MG63 (cell line): ENCODE measurements at places on chromosomes 5 and 9.

DNA sequence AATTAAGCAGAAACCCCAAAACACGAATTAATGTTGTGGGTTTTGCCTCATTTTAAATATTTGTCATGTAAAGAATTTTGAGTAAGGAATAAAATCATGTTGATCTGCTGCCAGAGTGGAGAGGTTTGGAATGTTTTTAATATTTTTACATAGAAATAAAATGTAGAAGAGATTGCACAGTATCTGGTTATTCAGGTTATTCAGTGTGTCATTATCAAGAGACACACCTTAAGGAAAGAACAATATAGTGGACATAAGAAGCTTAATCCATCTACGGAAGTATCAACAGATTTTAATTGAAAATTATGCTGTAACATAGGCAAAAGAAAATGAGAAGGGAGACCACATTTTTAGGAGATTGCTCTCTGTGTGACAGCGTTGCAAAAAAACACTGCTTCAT lies 410.4 kb downstream of the MED10 start:
- DNase-seq = no peak

GRCh38 chr5:134115806-134116175 lies 1.3 kb downstream of the TCF7 start:
- DNase-seq = no peak

GRCh38 chr5:132180134-132180745 lies 47.4 kb downstream of the P4HA2 start:
- DNase-seq = peak; percentile 57

DNA sequence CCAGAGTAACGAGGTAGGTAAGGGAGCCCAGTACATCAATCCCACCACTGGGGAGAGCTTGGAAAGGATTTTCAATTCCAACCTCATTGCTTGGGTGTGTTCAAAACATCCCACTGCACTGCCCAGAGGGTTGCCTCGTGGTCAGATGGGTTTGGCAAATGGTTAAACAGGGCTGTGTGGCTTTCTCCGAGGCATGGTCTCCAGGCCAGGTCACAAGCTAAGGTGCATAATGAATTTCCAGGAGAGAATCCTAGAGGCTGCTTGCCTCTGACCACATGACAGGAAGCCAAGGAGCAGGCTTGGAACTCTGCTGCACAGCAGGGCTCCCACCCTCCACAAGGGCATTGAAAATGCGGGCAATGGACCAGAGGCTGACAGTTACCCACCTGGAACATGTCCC lies 51.6 kb downstream of the DAP start:
- DNase-seq = no peak

- no peak for DNase-seq
Observed at GRCh38 chr5:95843733-95844223, 21.3 kb upstream of the GLRX start.

DNA sequence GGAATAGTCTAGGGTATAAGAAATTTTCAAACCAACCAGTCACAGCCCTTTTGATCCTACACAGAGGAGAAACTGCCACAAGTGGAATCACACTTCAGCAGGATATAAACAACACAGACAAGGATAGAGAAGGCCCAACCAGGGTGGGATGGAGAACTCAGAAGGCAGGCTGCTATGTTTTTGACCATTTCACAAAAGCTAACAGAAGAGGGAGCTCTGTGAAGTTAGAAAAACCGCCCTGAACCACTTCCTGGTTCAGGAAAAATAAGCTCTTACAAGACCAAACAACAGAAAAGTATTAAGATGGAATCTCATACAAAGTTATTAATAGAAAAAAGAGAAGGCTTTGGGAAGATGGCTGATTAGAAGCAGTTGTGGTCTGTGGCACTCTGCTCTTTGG lies 960 bp upstream of the IFNB1 start:
- no peak for DNase-seq

- DNase-seq = no peak
Observed at GRCh38 chr5:132093271-132093670, 19.7 kb downstream of the CSF2 start.

GRCh38 chr9:7153566-7153965 lies 395.8 kb downstream of the KDM4C start:
- no peak for DNase-seq

- DNase-seq = no peak
Observed at GRCh38 chr9:17824616-17825264, 245.9 kb downstream of the SH3GL2 start.

- no peak for DNase-seq
Observed at GRCh38 chr5:170275376-170275994, 22.1 kb downstream of the LCP2 start.

- no peak for DNase-seq
Observed at GRCh38 chr9:20508242-20508641, 114.1 kb downstream of the MLLT3 start.

DNA sequence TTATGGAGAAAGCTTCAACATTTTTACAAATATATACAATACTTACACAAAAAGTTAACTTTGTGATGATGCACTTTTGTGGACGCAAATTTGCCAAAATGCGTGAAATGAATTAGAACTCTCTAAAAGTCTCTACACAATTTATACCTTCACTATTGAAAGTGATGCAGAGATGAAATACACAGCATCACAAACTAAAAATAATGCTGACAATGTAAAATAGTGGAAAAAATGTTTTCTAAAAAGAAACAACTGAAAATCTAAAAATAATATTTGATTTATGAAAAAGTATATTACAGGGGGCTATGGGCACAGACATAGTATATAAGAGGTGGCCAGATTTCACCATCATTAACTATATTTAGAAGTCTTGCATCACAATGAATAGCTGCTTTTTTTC lies 188.8 kb downstream of the ADCY2 start:
- DNase-seq = no peak

DNA sequence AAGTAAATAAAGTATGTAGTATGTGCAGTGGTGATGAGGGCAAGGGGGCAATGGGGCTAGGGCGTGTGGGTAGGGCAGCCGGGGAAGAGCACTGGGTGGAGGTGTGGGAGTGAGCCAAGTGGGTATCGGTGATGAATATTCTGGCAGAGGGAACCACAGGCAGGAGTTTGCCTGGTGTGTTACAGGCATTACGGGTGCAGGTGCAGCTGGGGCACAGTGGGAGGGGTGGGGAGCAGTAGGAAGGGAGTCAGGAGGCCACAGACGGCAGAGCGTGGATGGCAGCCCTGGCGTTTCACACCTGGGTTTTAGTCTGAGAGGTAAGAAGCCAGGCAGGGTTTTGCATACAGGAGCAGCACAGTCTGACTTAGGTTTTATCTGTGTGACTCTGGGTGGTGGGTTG lies 35.4 kb downstream of the SFXN1 start:
- DNase-seq = no peak

GRCh38 chr9:125963932-125964331 lies 216.8 kb downstream of the PBX3 start:
- DNase-seq = no peak

GRCh38 chr9:77906991-77907390 lies 124.6 kb downstream of the GNAQ start:
- no peak for DNase-seq

GRCh38 chr9:75880618-75881017 lies 9.9 kb upstream of the PCSK5 start:
- no peak for DNase-seq
